ENCODE measurements at places on chromosomes 12 and 14.

- no peak for DNase-seq
Measured at GRCh38 chr12:98741556-98742265, 96.6 kb downstream of the APAF1 start.

DNA sequence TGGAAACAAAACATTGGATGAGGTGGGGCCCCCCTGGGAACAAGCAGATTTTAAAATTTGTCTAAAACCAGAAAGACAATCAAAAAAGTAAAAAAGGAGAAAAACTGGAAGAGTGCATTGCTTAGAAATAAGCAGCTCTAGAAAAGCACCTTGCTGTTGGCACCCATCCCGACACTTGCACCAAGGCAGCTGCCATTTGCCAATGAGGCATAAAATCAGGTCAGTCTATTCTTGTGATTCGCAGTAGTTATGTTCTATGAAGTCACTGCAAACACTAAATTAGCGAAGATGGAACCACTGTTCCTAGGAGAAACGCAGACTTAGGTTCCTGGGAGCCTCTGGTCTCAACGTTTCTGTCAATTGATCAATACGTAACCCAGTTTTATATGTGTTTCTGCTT, 16.2 kb downstream of the VPS33A start:
- DNase-seq: no peak

DNA sequence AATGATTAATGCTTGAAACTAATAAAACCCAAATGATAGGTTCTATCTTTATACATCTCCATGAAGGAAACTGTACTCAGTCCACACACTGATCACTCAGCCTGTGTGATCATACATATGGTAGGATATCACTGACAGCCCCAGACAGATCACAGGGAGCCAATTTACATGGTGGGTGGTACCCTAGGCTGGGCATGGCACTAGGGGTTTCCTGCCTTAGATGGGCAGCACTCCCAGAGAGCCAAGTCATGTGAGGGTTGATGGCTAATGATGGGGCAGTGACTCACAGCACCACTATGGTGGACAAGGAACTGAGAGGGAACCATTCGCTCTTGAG, 89.6 kb upstream of the PTPRR start:
- no peak for DNase-seq

DNA sequence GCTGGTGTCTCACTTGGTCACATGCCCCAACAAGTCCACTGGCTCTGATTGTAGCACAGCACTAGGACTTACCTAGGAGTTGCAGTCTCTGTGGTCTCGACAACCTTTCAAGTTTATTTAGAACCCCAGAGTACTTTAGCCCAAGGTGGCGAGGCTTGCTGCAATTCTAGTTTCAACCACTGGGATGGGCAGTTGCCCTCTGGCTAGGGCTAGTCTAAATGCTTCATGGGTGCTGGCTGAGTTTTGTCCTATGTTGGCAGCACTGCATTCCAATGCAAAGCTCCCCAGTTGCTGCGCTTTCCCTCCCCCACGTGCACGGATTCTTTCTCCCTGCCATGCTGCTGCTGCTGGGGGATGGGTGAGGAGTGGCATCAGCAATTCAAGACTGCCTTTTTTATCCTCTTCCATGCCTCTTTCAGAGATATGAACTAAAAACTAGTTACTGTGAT, 207.9 kb downstream of the SYNE2 start:
- DNase-seq: no peak

DNA sequence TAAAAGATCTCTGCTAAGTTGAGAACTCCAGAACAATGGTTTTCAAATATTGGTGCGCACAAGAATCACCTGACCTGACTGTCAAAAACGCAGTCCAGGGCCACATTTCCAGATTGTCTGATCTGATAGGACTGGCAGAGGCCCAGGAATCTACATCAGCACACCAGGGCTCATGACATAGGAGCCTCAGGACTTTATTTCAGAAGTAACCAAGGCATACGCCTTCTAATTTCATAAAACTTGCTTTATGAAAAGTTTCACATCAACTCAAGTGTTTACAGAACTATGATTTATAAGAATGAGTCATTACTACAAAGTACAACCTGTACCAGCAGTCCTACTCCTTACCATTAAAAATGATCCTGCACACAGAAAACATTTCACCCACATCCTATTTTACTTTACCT, 47.7 kb upstream of the PTPRO start:
- DNase-seq: no peak

DNA sequence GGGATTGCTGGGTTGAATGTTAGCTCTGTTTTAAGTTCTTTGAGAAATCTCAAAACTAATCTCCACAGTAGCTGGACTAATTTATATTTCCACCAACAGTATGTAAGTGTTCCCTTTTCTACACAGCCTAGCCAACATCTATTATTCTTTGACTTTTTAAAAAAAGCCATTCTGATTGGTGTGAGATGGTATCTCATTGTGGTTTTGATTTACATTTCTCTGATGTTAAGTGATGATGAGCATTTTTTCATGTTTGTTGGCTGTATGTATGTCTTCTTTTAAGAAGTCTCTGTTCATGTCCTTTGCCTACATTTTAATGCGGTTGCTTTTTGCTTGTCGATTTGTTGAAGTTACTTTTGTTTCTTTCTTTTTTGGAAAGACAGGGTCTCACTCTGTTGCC, 301.1 kb upstream of the OR4E1 start:
- no peak for DNase-seq

DNA sequence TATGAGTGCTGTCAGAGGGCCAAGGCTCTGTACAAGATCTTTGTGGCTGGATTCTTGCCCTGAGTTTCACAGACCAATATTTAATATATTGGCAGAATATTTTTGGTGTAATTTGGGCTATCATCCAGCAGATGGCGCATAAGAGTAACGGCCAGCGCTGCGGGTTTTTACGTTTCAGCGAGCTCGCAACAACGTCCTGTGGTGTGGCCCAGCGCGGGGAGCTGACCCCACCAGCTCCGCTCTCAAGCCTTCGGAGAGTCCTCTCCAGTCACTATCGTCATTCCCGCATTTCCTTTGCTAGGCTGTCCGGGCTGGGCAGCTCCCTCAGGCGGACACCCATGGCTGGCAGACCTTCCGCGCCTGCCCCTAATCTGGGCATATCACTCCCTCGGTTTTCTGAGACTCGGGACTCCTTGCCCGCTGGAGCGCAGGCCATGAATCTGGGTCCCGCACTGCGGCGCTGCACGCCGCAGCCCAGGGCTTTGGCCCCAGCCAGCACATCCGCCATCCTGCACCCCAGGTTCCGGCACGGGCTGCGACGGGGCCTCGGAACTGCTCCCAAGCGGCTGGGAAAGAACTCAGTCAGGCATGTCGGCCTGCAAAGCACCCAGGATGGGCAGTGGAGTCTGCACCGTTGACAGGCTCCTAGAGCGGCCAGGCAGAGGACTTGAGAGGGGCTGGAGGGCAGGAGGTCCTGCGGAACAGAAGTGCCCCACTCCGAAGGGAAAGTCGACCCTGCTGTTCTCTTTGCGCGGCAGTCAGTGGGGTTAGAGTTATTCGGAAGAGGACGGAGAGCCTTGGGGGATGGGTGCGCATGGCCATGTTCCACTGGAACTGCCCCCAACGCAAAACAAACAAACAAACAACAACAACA, 18.4 kb downstream of the OLR1 start:
- DNase-seq: peak; percentile 36

Data from stimulated activated CD8-positive, alpha-beta memory T cell treated with anti-CD3 and anti-CD28 coated beads, Interleukin-12 subunit alpha, Interleukin-12 subunit beta, amount 100 ng/mL, for 4 hours (primary cell).